Natural killer cell (primary cell): ENCODE measurements at places on chromosomes 1 and 21. TPM values are rescaled to one million over a fixed set of nuclear protein-coding genes. Genes with fewer than 3 reads are reported as not detected.

The ACADM gene
- total RNA-seq = 20.9 TPM

The SPATA1 gene
- 4.1 TPM for total RNA-seq

The ST6GALNAC3 gene
- not detected for total RNA-seq

The FCRL2 gene
- total RNA-seq = 0.88 TPM

The CLCA4 gene
- not detected for total RNA-seq

The TCHH gene
- total RNA-seq = not detected

The DCST1 gene
- total RNA-seq = not detected

The OR2T35 gene
- total RNA-seq = not detected

The NKAIN1 gene
- total RNA-seq = not detected

The LCE3D gene
- not detected for total RNA-seq

The FAM163A gene
- not detected for total RNA-seq

The CATSPERE gene
- total RNA-seq = 0.79 TPM

DNA sequence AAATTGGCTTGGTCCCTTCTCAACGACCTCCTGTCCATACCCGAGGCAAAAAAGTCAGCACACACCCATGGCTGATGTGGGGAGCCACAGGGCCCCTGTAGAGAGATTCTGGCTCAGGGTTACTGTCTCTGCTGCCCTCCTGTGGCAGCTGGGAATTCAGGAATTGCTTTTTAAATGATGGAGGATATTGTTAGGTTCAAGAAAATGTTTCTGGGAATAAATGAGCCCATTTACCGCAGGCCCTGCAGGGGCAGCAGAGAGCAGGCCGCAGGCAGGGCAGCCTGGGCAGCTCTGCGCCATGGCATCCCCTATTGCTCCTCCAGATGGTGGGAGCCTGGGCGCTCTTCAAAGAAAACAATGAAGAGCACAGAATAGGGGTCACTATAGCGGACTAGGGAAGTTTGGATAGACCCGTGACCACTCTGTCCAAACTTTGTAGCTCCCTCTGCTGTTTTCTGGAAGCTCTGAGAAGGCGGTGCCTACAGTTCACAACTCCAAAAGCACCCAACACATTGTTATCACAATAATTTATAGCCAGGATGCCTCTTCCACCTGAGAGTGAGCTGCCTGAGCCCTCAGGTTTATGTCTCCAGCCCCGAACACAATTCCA, 201.1 kb downstream of the BACH1 start:
- no peaks in the 10 kb centered on the region for H3K36me3 ChIP-seq
- no peak for DNase-seq
- no peaks in the 10 kb centered on the region for H3K27me3 ChIP-seq
- no peak overlapping the region for H3K4me3 ChIP-seq
- H3K4me1 ChIP-seq = no peaks in the 10 kb centered on the region

DNA sequence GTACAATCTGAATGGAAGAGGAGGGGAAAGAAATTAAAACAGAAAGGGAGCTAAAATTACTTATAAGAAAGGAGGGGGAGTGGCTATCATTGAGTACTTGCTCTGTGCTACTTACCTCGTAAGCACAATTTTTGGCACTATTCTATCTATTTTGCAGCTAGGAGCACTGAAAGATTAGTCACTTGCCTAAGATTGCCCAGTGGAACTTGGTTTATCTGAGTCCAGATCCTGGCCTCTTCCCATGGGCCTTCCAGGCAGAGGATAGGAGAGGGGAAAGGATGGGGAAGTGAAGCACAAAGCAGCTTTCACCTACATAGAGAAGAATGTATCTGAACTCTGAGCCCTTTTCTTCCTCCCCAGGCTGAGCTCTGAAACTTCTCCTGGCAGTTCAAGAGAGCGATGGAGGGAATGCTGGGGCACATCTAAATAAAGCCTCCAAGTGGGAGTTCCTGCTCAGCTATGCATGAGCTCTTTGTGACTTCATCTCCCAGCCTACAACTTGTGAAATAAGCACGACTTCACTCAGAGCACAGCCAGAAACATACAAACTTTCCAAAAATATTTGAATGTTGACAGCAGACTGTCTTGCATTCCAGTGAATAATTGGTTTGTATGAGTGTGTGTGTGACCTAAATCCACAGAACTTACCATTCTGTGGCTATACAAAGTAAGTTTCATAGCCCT, 29.4 kb downstream of the HMGB4 start:
- H3K4me3 ChIP-seq = no peak overlapping the region
- H3K27me3 ChIP-seq = no peaks in the 10 kb centered on the region
- H3K27ac ChIP-seq = no peak overlapping the region

DNA sequence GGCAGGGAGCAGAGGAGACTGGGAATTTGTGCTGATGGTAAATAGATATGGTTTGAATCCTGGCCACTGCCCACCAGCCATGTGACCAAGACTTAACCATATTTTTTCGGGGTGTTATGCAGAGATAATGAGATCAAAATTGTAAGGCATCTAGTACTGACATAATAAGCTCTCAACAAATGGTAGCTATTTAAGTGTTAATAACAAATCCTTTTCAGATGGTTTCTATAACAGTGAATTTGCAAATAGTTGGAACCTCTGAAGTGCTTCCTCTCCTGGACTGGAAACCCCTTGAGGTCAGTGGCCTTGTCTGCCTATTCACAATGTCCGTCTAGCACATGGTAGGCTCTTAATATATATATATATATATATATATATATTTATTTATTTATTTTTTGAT, 64.7 kb downstream of the MDM4 start:
- no peaks in the 10 kb centered on the region for H3K27me3 ChIP-seq
- H3K4me3 ChIP-seq = no peak overlapping the region
- DNase-seq = no peak
- H3K4me1 ChIP-seq = peaks cover 32% of the 10 kb centered on the region

DNA sequence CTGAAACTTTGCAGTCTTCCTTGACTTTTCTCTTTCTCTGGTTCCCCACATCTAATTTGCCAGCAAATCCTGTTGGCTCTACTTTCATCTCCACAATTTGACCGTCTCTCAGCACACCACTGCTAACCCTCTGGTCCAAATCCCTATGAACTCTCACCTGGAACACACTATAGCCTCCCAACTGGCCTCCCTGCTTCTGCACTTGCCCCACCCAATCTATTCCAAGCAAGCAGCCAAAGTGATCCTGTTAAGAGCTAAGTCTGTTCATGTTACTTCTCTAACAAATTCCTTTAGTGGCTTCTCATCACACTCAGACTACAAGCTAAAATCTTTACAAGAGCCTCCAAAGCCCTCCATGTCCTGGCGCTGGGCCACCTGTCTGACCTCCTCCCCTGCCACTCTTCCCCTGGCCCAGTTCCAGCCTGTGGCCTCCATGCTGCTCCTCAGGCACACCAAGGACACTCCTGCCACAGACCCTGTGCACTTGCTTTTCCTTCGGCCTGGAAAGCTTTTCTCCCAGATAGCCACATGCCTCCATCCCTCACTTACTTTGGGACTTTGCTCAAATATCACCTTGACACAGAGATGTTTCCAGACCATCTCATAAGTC, 104.1 kb downstream of the DTL start:
- no peaks in the 10 kb centered on the region for H3K4me1 ChIP-seq
- H3K27ac ChIP-seq = no peak overlapping the region
- H3K36me3 ChIP-seq = no peaks in the 10 kb centered on the region
- H3K27me3 ChIP-seq = no peaks in the 10 kb centered on the region
- no peak overlapping the region for H3K4me3 ChIP-seq
- DNase-seq = no peak

GRCh38 chr1:48203287-48203900, 19.1 kb upstream of the SLC5A9 start:
- H3K4me1 ChIP-seq = no peaks in the 10 kb centered on the region
- no peak for DNase-seq
- H3K27ac ChIP-seq = no peak overlapping the region
- H3K4me3 ChIP-seq = no peak overlapping the region
- no peaks in the 10 kb centered on the region for H3K36me3 ChIP-seq
- no peaks in the 10 kb centered on the region for H3K27me3 ChIP-seq

- no peaks in the 10 kb centered on the region for H3K36me3 ChIP-seq
- no peak overlapping the region for H3K4me3 ChIP-seq
- no peaks in the 10 kb centered on the region for H3K27me3 ChIP-seq
- no peak overlapping the region for H3K27ac ChIP-seq
Measured at GRCh38 chr21:43188181-43188580, 19.4 kb downstream of the CRYAA start.

- H3K27me3 ChIP-seq = no peaks in the 10 kb centered on the region
- DNase-seq = peak; percentile 50
- H3K4me3 ChIP-seq = no peak overlapping the region
- H3K36me3 ChIP-seq = no peaks in the 10 kb centered on the region
Measured at GRCh38 chr1:9455487-9456234, 83.6 kb upstream of the SLC25A33 start.

- DNase-seq = no peak
- no peak overlapping the region for H3K27ac ChIP-seq
- no peaks in the 10 kb centered on the region for H3K36me3 ChIP-seq
- H3K27me3 ChIP-seq = no peaks in the 10 kb centered on the region
- no peaks in the 10 kb centered on the region for H3K4me1 ChIP-seq
Measured at GRCh38 chr1:56099766-56100265, 479.5 kb downstream of the PLPP3 start.

DNA sequence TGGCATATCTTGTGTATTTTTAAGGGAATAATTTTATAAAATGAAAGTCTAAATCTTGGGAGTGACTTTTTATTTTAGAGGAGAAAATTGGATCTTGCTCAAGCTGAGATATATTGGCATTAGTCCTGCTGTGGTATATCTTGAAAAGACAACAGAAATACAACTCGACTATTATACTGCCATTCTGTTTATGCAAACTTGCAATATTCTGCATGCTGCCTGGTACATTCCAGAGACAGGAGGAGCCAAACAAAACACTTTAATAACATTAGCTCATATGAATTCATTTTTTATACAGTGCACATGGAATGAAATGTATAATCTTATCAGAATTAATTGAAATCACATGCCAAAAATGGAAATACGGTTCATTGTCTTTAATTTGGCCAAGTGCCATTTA, 176.0 kb upstream of the NRIP1 start:
- no peaks in the 10 kb centered on the region for H3K4me1 ChIP-seq
- H3K27me3 ChIP-seq = no peaks in the 10 kb centered on the region
- no peaks in the 10 kb centered on the region for H3K36me3 ChIP-seq
- no peak for DNase-seq
- no peak overlapping the region for H3K27ac ChIP-seq

GRCh38 chr1:22238356-22239224, 95.7 kb upstream of the WNT4 start:
- H3K27me3 ChIP-seq = no peaks in the 10 kb centered on the region
- no peaks in the 10 kb centered on the region for H3K4me1 ChIP-seq
- no peaks in the 10 kb centered on the region for H3K36me3 ChIP-seq
- H3K27ac ChIP-seq = no peak overlapping the region

GRCh38 chr1:158191299-158191698, 10.6 kb downstream of the CD1D start:
- no peaks in the 10 kb centered on the region for H3K36me3 ChIP-seq
- H3K27me3 ChIP-seq = no peaks in the 10 kb centered on the region
- H3K4me1 ChIP-seq = no peaks in the 10 kb centered on the region
- no peak overlapping the region for H3K27ac ChIP-seq
- H3K4me3 ChIP-seq = no peak overlapping the region

GRCh38 chr1:3907031-3907534, 7.0 kb upstream of the C1orf174 start:
- no peak overlapping the region for H3K4me3 ChIP-seq
- H3K4me1 ChIP-seq = peaks cover 33% of the 10 kb centered on the region
- H3K27ac ChIP-seq = no peak overlapping the region
- no peaks in the 10 kb centered on the region for H3K36me3 ChIP-seq

DNA sequence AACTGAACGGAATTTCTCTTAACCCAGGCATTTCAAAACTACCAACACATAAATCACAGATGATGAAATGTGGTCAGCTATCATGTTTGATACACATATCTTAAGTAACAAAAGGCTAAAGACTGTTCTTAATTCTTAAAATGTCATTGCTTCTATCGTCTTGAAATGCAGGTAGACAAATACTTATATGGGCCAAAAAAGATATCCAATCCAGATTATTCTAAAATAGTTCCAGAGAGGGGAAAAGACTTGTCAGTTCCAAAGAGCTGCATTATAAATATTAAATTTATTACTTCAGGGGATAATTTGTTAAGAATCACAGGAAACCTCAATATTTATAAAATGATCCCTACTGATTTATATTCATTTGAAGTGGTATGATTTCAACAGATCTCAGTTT, 259.4 kb downstream of the FAF1 start:
- no peaks in the 10 kb centered on the region for H3K27me3 ChIP-seq
- DNase-seq = no peak
- no peak overlapping the region for H3K4me3 ChIP-seq
- H3K4me1 ChIP-seq = no peaks in the 10 kb centered on the region
- no peak overlapping the region for H3K27ac ChIP-seq

DNA sequence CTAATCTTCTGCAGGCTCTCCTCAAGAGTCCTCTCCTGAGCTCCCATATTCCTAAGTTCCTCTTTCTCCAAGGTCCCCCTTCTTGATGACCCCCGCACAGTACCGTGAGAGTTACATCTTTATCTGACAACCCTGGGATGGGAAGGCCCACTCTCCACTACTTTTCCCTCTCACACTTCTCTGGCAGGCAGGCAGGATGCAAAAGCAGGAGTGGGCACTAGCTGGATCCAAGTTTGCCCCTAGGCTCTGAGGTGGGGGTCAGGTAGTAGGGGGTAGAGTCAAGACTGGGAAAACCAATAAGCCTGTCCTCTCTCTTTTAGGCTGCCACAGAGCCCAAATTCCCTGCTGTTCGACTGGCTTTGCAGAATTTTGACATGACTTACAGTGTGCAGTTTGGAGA, 3.9 kb downstream of the NSUN4 start:
- no peaks in the 10 kb centered on the region for H3K27me3 ChIP-seq
- DNase-seq = no peak
- no peak overlapping the region for H3K27ac ChIP-seq
- H3K4me3 ChIP-seq = no peak overlapping the region

- H3K27me3 ChIP-seq = no peaks in the 10 kb centered on the region
- DNase-seq = no peak
- H3K36me3 ChIP-seq = no peaks in the 10 kb centered on the region
- H3K27ac ChIP-seq = no peak overlapping the region
- H3K4me1 ChIP-seq = no peaks in the 10 kb centered on the region
Measured at GRCh38 chr1:165616987-165617546, 14.0 kb upstream of the MGST3 start.

DNA sequence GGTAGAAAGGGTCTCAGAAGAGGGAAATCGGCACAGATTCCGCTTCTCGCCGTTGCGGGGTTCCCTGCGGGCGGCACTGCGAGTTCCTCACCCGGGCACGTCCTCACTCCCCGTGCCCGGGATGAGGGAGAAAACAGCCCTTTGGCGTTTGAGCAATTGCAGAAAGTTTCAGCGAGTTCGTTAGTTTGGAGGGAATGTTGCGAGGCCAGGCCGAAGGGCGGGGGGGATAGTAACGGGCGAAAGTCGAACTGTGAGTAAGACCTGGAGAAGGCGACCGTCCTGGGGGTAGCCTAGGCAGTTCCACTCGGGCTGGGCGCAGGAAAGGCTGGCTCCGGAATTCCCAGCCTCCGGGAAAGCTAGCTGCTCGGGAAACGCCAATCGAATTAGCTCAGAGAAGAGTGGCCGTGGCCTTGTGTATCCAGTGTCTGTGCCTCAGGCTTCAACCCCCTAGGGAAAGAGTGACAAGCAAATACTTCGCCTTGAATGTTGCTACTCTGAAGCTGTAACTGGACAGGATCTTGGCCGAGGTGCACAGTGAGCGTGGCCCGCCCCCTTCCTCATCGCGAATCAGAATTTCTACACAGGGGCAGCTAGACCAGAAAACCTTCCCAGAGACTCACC, 787 bp downstream of the PTGFR start:
- no peak overlapping the region for H3K4me3 ChIP-seq
- H3K4me1 ChIP-seq = no peaks in the 10 kb centered on the region
- no peaks in the 10 kb centered on the region for H3K27me3 ChIP-seq
- no peak for DNase-seq
- no peaks in the 10 kb centered on the region for H3K36me3 ChIP-seq
- H3K27ac ChIP-seq = no peak overlapping the region

GRCh38 chr1:13722808-13723360, 22.9 kb downstream of the PRDM2 start:
- H3K27ac ChIP-seq = no peak overlapping the region
- DNase-seq = no peak
- H3K27me3 ChIP-seq = no peaks in the 10 kb centered on the region
- H3K4me1 ChIP-seq = no peaks in the 10 kb centered on the region
- no peak overlapping the region for H3K4me3 ChIP-seq
- H3K36me3 ChIP-seq = no peaks in the 10 kb centered on the region
